NCI-H226 (cell line): ENCODE measurements at places on chromosomes 7 and 10.

DNA sequence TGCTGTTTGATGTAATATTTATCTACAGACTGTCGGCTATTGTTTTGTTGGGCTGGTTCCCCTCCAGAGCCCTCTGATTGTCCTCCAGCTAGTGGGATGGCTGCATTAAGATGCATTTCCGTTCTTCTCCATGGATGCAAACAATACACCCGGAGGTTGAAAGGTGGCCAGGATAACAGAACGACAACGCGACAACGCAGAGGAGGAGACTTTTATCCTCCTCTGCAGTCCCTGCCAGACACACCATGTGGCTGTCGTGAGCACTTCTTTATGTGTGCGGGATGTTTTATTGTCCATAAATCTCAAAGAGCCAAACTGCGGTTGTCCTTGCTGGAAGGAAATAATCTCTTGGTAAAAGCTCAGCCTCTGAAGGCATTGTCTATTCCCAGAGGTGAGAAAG lies 39.1 kb upstream of the TCERG1L start:
- DNase-seq, result no peak

GRCh38 chr10:113859261-113859660 lies 4.8 kb downstream of the NHLRC2 start:
- DNase-seq, result no peak

GRCh38 chr10:61471491-61471890 lies 18.3 kb upstream of the TMEM26 start:
- DNase-seq, result no peak

- DNase-seq, result peak; percentile 64
Observed at GRCh38 chr7:1564603-1565022, 5.2 kb downstream of the PSMG3 start.

- no peak for DNase-seq
Observed at GRCh38 chr7:140908361-140908760, 16.4 kb downstream of the BRAF start.

- DNase-seq, result no peak
Observed at GRCh38 chr7:122951006-122951405, 44.5 kb downstream of the TAS2R16 start.

- no peak for DNase-seq
Observed at GRCh38 chr10:100192350-100192749, 6.5 kb upstream of the ERLIN1 start.

- DNase-seq, result peak; percentile 2
Observed at GRCh38 chr10:80924063-80924952, 386.6 kb downstream of the SH2D4B start.

- DNase-seq, result no peak
Observed at GRCh38 chr7:100079024-100079560, 2.4 kb downstream of the ZNF3 start.

DNA sequence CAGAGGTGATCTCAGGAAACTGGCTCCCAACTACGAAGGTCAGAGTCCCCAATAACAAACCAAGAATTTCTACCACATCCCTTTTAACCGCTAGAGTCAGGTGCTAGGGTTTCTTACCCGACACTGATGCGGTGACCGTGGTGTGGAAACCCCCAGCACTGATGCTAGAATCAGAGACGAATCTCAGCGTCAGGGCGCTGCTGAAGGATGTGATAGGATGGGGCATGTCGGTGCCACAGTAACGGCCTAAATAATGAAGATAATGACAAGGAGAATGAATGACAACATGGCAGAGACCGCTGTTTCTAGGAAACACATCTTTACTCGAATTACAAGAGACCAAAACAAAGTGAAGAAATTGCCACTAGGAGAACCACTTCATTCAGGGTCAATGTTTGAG lies 131.1 kb upstream of the RSU1 start:
- DNase-seq, result no peak

- DNase-seq, result peak; percentile 96
Observed at GRCh38 chr10:104109908-104110662, 11.9 kb upstream of the SFR1 start.

GRCh38 chr10:74056050-74056818 lies 58.3 kb downstream of the VCL start:
- peak; percentile 83 for DNase-seq

DNA sequence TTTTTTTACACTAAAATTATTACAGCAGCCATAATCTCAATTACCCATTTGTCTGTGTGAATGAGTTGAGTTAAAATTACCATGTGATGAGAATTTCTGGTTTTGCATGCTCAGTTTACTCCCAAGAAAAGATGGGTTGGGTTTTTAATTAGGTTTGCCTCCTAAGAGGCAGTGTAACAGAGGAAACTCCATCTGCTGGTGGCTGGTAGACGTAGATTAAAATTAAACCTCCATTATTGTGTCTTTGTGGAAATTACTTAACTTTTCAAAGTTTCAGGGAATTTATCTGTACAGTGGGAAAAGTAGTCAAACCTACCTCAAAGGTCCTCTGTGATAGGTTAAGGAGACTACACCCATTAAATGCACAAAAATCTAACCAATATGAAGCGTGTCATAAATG lies 954.2 kb downstream of the PCDH15 start:
- no peak for DNase-seq

- DNase-seq, result no peak
Observed at GRCh38 chr10:54800741-54801421, at the start of gene PCDH15. TSS of gene PCDH15 (minus strand) at chr10:54801231. CDS start at chr10:54664262, 136,969 bp downstream.

GRCh38 chr7:54560198-54560597 lies 18.0 kb downstream of the VSTM2A start:
- no peak for DNase-seq

DNA sequence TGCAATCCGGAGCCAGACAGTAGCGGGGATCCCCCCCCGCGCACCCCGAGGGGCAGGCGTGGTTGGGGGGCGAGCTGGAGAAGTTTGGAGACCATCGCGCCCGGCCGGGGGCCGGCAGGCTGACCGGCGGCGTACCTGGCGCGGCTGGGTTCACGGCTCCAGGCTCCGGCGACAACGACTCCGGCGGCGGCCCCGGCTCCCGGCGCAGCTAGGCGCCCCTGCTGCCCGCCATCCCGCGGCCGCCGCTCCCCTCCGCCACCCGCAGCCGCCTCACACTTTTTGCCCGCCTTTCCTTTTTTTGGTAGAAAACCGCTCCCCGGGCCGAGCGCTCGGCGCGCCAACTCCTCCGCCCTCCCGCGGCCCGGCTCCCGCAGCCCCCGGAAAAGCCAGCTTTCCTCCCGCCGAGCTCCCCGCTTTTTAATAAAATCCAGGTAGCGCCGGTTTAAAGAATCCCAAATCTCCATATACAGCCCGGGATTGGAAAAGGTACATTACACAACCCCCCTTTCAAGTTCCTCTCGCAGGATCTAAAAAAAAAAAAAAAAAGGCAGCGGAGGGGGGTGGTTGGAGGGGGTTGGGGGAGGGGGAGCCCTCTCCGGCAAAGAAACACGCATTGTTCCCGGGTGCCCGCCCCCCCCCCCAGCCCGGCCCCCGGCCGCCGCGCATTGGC lies at the start of gene TNRC18:
TSS of gene TNRC18 (minus strand) at position 529 of the 670 bp plus-strand sequence. CDS start 2,588 bp downstream, outside the sequence.
- DNase-seq, result no peak

- DNase-seq, result no peak
Observed at GRCh38 chr10:46304062-46304461, 17.3 kb downstream of the ANTXRL start.

DNA sequence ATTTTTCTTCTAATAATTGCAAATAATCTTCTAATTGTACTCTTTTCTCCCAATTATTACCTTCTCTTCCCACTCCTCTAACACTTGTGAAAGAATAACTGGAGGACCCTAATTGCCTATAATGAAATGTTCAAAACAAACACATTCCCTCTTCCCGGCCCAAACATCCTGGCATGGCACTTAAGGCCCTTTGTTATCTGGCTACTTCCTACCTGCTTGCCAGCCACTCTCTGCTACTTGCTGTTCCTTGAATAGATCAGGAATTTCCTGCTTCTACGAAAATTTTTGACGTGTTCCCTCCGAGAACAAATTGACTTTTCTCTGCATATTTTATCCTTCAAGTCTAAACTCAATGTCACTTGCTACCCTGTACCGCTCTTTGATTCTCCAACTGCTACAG lies 56.1 kb upstream of the NOBOX start:
- no peak for DNase-seq

DNA sequence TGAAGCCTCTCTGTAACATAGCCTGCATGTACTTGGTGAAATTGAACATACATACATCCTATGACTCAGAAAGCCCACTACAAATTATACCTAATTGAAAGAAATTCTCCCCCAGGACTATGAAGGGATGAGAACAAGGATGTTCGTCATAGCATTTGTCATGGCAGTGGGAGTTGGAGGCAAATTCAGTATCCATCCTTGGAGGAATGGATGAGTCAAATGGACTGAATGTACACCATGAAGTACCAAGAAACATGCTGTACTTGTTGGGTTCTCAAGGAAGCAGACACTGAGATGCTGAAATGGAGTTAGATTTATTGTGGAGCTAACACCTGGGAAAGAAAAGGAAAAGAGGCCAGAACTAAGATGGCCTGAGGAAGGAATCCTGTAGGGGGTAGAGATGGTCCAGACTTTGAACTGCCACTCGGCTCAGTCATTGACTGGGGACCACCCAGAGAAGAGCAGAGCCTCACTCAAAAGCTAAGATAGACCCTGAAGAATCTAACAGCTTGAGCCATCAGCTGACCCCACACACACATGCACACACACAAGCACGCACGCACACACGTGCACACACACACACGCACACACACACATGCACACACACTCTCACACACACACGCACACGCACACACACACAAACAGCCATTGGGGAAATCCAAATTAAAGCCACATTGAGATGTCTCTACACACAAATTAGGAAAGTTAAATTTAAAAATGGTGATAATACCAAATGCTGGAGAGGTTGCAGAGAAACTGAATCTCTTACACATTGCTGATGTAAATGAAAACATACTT lies 22.3 kb downstream of the AOC1 start:
- DNase-seq, result no peak

DNA sequence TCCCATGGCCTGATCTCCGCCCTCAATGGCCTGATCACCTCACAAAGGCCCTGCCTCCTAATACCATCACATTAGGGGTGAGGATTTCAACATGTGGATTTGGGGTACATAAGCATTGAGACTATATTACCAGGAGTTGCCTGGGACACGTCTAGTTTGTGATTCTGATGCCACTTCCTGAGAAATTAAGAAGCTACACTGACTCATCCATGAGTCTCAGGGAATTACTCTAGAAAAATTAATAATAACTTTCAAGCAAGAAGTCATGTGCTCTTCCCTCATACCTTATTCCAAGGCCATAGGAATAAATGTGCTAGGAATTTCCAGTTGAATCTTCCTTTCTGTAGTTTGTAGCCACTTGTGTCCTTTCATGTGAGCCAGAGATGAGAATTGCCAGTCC lies 519.3 kb upstream of the MKI67 start:
- DNase-seq, result no peak

- no peak for DNase-seq
Observed at GRCh38 chr7:20343205-20343604, 12.5 kb downstream of the ITGB8 start.

DNA sequence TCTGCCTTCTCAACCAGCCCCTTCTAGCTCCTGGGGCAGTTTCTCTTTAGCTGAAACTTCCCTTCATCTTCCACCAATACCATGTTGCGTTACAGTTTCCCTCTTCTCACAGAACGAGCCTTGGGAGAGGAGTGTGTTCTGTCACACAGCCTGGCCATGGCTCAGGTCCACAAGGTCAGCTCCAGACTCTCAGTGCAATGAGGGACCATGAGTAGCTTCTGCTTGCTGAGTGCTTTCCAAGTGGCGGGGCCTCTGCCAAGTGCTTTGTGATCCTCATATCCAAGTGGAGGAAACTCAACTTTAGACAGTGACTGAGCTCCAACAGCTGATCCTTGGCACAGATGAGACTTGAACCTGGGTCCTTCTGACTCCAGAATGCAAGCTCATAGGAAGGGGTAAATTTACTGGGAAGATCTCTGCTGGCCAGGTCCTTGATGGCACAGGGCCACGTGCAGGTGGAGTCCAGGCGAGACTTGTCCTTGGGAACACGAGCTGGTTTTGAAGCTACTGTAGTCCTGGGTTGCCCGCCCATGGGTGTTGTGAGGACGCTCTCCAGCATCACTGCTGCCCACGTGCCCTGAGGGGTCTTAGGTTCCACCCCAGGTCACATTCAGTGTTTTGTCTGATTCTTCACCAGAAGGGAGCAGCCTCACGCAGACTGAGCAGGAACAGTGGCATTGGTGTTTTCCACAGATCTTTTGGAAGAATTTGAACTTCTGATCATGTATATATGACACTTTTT lies 238.0 kb downstream of the EBF3 start:
- no peak for DNase-seq

DNA sequence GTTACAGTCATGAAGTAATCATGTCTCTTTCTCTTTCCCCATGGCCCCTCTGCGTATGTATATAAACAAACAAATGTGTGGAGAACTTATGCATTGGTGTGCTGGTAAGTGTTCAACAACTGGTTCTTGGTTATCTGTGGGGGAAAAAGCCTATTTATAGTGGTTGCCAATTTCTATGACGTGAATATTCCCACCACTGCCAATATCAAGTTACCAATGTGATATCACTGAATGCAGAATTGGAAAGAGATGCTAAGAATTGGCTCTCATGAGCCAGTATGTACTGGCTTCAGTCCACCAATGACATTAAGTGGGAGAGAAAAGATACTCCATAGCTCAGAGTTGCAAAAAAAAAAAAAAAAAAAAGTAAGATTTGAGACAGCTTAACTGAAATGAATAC lies 399.7 kb downstream of the REEP3 start:
- no peak for DNase-seq

DNA sequence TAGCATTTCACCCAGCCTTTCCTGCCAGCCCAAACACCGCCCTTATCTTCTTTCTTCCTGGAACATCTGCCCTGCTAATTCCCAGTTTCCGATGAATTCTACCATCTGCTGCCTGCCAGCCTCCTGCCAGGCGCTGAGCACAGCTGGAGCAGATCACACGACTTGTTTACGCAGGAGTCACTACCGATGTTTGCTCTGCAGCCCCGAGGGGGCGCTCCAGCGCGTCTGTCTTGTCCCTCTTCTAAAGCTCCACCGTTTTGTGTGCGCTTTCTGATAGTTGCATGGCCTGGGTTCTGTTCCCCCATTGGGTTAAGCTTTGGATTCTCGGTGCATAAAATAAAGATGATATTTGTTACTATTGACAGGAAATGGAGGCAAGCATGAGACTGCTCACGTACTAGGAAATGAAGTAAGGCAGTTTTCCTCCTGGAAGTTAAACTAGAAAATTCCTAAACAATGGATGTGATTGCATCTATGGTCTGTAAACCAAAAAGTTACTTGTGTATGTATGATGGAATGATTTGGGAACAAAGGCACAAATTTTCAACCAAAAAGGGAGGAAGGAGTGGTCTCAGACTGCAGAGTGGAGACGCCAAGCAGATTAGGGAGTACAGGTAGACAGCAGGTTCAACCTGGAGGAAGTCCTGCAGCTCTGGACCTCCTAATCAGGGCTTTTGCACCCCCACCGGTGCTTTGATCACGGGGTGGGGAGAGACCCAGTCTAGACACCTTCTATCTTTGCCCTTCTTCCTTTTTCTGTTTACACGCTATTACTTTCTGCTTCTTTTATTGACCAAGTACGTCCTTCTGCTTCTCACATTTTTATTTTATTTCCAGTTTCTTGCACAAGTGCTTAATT lies 2.2 kb upstream of the RBM17 start:
- DNase-seq, result peak; percentile 22
